ENCODE measurements at places on chromosomes 2 and 18. TPM values are rescaled to one million over a fixed set of nuclear protein-coding genes. Genes with fewer than 3 reads are reported as not detected.

DNA sequence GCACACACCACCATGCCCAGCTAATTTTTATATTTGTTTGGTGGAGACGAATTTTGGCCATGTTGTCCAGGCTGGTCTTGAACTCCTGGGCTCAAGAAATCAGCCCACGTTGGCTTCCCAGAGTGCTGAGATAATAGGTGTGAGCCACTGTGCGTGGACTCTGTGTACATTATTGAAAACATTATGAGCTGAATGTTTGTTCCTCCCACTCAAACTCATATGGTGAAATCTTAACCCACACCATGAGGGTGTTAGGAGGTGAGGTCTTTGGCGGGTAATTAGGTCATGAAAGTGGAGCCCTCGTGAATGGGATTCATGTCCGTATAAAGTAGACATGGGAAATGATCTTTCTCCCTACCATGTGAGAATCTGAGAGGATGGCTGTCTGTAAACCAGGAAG, 83.6 kb downstream of the SPTBN1 start:
- no peak for DNase-seq

- DNase-seq: no peak
Measured at GRCh38 chr2:79041032-79041448, 15.5 kb downstream of the REG3G start.

DNA sequence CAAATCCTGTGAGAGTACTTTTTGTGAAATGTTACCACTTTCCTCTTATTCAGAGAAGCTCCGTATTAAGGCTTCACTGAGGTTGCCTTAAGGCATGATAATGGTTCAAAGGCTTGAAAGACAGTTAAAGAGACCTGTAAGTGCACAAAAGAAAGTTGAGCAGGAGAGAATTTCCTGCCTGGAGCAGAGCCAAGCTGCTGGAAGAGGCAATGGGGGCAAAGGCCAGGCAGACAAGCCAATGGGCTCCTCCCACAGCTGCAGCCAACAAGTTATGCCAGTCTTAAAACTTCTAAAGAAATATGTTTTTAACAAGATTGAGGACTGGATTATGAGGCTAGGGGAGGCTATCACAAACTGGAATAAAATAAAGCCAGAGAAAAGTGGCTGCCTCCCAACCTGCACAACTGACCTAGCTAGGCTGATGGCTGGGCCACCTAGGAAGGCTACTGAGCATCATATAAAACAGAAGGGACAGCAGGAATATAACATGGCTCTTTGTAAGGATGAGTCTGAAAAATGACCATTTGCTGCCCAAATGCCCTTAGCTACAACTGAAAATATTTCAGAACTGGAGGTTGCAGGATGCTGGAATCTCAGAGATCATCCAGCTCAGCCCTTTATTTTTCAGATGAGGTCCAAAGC, 2.1 kb downstream of the IL1B start:
- no peak for DNase-seq

GRCh38 chr18:60951091-60951490, 382.1 kb upstream of the CDH20 start:
- no peak for DNase-seq

- DNase-seq: no peak
Measured at GRCh38 chr18:65487569-65487968, 263.2 kb upstream of the CDH7 start.

- no peak for DNase-seq
Measured at GRCh38 chr2:214051585-214051984, 359.3 kb upstream of the VWC2L start.

DNA sequence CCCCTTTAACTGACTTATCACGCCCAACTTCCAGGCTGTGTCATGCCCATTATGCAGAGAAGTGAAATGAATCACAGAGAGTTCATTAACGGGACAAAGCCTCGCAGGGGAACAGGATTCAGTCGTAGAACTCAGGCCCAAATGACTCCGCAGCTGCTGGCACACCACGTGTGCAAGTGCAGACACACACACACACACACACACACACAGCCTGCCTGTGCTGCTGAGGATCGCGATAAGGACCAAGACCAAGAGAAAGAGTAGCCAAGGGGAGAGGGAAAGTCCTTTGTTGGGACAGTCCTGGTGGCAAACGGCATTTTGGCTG, 90.0 kb upstream of the TAF1B start:
- peak; percentile 69 for DNase-seq

GRCh38 chr2:15546297-15547098, 14.6 kb downstream of the NBAS start:
- DNase-seq: no peak

- no peak for DNase-seq
Measured at GRCh38 chr2:204691911-204692510, 146.7 kb downstream of the PARD3B start.

DNA sequence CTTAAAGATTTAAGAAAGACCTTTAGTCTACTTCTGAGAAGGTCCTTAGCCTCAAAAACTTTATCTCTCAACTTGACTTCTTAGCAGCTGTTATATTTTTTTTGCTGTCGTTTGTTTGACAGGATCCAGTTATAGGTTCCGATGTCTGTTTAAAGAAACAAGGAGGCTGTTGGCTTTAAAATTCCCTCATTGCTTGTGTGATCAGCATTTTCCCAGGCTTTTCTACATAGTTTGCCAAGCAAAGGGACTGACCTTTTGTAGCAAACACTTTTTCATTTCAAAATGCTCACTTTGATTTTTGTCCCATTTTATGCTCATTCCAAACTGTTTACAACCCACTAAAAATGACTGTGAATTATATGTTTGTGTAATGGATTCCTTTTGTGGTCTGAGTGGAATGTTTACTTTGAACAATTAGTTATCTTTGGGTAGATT, 394.9 kb downstream of the ARHGAP15 start:
- no peak for DNase-seq

TEX44 gene
- not detected for total RNA-seq

TUBA4B gene
- not detected for total RNA-seq

GDF7 gene
- total RNA-seq: 0.05 TPM

All from GM12878 (cell line).